ENCODE measurements at places on chromosomes 7 and 10.
A peak's percentile ranks its signal among the peaks of the same experiment; 100 is the strongest.

GRCh38 chr10:95250856-95251255 lies 39.9 kb downstream of the PDLIM1 start:
- no peak for DNase-seq

GRCh38 chr7:2965301-2965700 lies 78.4 kb downstream of the CARD11 start:
- DNase-seq: no peak

DNA sequence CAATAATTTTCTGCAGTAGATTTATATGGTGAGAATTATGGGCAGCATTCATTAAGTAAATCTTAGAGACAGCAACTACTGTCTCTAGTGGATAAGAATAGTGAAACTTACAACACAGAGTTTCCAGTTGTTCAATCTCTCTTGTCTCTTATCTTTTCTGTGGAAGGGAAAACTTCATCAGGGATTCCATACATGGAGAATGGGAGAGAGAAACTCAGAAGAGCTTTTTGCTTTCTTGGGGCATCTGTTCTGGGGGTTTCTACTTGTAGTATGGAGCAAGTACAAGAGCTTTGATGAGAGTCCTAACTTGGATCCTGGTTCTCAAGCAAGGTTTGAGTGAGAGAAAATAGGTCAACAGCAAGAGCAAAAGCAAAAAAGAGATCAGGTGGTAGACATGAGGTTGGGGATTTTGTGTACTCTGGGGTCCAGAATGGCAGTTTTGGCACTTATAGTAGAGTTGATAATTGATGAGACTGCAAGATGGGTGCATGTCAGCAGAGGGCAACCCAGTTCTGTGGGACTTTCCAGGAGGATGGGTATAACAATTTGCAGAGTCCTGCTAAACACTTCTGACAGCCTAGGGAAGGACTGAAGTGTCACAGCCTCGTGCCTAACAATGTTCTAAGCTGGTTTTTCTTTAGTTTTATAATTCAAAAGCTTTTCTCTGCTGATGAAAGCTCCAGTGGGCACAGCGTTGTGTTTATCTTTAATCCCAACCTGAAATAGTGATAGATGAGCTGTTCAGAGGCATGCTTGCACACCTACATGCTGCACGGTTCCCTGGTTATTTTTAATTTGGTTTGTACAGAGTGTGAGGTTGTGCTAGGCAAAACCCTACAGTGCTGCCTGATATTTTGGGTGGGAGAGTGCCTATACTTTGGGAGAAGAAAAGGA lies 32.0 kb upstream of the STRIP2 start:
- DNase-seq: no peak

GRCh38 chr7:27420702-27421101 lies 178.1 kb downstream of the EVX1 start:
- no peak for DNase-seq

GRCh38 chr7:121436136-121436535 lies 40.0 kb upstream of the FAM3C start:
- no peak for DNase-seq

GRCh38 chr7:129351320-129351719 lies 82.9 kb upstream of the STRIP2 start:
- DNase-seq: no peak

DNA sequence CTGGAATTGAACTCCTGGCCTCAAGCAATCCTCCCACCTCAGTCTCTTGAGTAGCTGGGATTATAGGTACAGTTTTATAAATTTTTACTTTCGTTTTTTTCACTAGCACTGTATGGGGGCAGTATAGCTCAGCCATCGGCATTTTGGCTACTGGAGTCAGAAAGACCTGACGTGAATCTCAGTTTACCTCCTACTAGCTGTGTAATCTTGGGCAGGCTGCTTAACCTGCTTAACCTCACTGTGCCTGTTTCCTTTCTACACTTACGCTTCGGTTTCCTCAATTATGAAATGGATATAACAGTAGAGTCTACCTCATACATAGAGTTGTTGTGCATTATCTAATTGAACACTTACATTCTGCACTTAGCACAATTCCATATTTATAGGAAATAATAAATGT lies 16.7 kb downstream of the STN1 start:
- no peak for DNase-seq

DNA sequence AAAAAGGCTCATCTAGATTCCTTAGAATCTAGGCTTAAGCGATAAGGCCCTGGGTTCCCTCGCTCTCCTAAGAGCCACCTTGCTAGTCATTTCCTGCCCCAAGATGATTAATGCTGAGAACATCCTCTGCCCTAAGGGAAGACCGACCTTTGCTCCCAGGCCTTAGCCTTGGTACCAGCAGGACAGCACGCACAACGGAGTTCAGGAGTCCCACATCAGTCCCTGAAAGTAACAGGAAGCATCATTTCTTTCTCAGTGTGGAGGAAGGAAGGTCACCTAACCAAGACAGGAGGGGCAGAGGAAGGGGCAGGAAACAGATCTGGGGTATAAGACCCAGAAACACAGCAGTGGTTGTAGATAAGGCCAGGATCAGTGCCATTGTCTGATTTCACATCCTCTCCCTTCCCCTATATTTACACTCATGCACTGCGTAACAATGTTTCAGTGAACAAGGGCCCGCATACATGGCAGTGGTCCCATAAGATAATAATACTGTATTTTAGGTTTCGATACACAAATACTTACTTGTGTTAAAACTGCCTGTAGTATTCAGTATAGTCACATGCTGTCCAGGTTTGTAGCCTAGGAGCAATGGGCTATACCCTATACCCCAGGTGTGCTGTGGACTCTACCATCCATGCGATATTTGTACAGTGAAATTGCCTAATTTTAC lies 8.1 kb upstream of the FAM107B start:
- DNase-seq: no peak

DNA sequence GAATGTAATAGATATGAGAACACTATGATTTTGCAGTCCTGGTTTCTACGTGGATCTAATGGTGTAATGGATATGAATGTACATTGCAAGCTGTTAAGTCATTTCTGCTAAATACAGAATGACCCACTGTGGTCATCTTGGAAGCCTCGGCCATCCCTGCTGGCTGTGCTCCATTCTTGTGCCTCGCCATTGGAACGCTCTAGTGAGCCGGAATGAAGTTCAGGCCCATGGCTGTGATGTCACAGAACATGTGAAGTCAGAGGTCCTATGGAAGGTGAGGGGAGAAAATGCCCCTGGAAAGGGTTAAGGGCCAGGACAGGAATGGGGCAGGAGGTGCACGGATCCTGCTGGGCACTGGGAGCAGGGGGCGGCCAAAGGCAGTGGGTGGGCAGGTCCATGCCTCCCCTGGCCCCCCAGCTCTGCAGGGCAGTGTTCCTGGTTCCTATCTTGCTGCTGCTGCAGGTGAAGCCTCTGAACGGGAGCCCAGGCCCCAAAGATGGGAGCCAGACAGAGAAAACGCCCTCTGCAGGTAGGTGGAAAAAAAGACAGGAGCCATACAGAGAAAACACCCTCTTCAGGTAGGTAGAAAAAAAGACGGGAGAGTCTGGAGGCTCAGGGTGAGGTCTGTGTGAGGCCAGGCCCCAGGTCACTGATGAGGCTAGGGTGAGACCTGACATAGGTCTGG lies at the start of gene LLCFC1:
LLCFC1 (plus strand) TSS at position 259 of the 685 bp plus-strand sequence; CDS start at position 397, 138 bp downstream.
- peak; percentile 15 for DNase-seq

DNA sequence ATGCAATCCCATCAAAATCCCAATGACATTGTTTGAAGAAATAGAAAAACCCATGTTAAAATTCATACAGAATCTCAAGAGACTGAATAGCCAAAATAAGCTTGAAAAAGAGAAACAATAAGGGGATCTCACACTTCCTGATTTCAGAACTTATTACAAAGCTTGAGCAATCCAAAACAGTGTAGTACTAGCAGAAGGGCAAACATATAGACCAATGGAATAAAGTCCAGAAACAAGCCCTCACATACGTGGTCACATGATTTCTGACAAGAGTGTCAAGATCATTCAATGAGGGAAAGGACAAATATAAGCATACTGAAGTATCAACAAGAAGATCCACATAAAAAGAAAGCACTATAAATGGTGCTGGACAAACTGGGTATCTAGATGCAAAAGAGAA lies 31.9 kb downstream of the MICU1 start:
- DNase-seq: no peak

DNA sequence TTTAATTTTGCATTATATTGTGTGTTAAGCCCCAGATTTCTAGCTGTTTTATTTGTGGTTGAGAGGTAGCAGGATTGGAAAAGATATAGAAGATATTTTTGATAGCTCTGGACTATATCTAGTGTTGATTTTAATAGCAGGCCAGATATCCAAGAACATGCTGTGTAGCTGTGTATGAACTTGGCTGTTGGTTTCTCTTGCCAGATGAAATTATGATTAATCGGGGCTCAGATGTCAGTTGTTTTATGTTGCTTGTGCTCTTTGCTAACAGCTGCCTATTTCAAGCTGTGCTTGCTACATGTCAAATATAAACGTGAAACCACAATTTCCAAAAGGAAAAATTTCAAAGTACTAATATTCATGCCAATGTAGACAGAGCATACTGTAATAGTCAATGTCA lies 141.1 kb downstream of the GRM3 start:
- no peak for DNase-seq

Measured in LNCaP clone FGC (cell line).